ENCODE measurements at places on chromosomes 6 and 20.
A peak's percentile ranks its signal among the peaks of the same experiment; 100 is the strongest.

DNA sequence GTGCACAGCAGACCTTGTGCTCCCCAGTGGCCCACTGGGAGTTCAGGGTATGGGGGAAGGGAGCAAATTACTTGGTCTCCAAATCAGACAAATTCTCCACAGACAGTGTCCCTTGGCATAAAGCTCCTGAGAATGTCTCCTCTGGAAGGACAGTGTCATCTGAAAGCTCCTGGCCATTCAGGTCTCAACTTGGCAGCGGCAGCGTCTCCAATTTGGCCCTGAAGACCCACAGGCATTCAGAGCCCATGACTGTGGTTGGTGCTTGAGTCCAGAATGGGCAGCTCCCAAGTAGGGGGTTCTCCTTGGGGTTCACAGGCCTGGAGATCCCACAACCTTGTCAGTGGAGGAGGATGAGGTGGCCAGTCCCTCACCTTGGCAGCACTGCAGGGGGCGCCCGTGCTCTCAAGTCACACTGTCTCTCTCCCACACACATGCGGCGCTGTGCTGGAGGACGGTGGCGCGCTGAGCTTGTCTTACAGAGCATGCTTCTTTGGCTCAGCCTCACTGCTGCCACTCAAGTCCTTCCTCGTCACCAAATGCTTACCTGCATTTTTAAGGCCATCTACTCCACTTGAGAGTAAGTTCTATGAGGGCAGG, 20.7 kb downstream of the DYNLRB1 start:
- DNase-seq, result peak; percentile 54

GRCh38 chr6:93790981-93791380, 371.6 kb upstream of the EPHA7 start:
- no peak for DNase-seq

- no peak for DNase-seq
Measured at GRCh38 chr20:24668384-24668702, 198.9 kb downstream of the SYNDIG1 start.

- DNase-seq, result no peak
Measured at GRCh38 chr6:3390698-3391097, 66.2 kb downstream of the SLC22A23 start.

DNA sequence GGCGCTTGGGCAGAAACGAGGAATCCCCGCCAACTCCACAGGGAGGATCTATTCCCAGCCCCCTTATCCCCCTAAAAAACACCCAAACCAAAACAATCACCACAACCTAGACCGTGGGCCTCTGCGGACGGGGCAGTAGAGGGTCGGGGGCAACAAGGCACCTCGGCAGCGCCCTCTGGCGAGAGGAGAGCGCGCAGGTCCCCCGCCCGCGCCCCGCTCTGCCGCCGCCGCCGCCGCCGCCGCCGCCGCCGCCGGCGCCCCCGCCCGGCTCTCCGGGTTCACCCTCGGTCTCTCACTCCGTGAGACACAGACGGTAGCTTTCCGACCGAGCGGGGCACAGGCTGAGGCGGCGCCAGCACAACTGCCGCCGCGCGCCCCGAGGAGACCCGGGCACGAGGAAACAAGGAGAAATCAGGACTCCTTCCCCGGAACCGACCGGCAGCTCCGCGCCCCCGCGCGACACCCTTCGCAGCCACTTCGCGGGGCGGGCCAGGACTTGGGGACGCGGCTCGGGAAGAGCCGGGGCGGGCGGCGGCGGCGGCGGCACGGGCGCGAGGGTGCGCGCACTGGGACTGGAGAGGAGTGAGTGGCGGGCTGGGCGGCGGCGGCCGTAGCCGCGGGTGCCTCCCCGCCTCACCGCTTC, at the start of gene SLC35F1:
Gene SLC35F1 (plus strand): TSS at position 307 of the 643 bp plus-strand sequence.
- DNase-seq, result no peak

- no peak for DNase-seq
Measured at GRCh38 chr20:21356386-21356785, 40.9 kb downstream of the NKX2-4 start.

DNA sequence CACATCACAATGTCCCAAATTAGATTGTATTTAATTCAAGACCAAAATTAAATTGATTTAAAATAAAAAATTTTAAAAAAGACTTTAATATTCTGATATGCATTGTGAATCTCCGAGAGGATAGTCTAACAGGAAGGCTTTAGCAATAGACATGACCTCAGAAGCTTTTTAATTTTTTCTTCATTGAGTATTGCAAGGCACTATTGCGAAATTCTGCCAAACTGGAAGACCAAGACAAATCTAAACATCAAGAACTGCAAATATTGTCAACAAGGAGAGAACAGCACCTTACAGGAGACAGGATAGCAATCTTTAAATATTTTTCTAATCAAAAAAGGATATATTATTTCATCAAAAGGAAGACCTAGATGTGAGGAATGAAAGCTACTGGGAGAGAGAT, 56.9 kb downstream of the BMP5 start:
- DNase-seq, result no peak

All from CD4-positive, alpha-beta T cell treated with Interleukin-21 for 1 hour (primary cell).